ENCODE measurements at places on chromosomes 13 and 19.

DNA sequence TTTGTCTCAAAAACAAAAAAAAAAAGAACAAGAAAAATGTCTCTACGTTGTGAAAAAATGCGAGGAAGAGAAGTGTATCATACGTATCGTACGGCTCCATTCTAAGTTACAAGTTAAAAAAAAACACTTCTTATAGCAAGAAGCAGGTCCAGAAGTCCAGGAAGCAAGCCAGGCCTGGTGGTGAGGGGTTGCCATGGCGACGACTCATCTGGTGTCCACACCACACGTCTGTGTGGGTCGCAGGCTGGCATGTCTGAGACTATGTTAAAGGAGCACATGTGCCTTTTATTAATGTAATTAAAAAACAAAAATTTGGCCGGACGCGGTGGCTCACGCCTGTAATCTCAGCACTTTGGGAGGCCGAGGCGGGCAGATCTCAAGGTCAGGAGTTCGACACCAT, 5.9 kb downstream of the MED16 start:
- DNase-seq = no peak

DNA sequence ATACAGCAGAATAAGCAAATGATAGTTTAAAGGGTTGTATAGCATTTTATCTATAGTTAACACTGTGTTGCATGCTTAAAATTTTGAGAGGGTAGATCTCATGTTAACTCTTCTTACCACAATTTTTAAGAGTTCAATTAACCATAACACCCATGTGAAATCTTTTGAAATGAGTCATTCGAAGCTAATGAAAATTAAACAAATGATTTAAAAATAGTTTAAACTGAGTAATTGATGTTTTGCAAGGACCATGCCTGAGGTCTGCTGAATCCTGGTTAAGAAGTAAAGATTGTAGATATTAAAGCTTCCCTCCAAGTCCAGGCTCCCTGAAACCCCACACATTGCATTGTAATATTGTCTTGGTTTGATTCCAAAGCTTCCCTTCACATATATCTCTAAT, 176.7 kb upstream of the RNF113B start:
- DNase-seq = no peak

- DNase-seq = no peak
These were observed at the start of gene CAPN12 for GRCh38 chr19:38744298-38744681. Gene CAPN12 (minus strand): TSS chr19:38744474. CDS start chr19:38744165, 309 bp downstream.

DNA sequence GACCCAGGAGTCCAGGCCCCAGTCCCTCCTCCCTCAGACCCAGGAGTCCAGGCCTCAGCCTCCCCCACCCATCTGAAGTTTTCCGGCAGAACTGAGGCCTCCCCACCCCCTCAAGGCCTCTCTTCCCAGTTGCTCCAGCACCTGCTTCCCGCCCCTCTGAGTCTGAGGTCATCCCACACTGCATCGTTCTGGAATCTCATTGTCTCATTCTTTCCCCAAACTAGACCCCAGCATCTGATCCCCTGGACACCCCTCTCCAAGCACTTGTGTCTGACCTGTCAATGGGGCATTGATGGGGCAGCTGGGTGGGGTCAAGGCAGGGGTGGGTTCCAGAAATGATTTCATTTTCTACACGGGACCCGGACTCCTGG, 793 bp upstream of the SBK2 start:
- no peak for DNase-seq

DNA sequence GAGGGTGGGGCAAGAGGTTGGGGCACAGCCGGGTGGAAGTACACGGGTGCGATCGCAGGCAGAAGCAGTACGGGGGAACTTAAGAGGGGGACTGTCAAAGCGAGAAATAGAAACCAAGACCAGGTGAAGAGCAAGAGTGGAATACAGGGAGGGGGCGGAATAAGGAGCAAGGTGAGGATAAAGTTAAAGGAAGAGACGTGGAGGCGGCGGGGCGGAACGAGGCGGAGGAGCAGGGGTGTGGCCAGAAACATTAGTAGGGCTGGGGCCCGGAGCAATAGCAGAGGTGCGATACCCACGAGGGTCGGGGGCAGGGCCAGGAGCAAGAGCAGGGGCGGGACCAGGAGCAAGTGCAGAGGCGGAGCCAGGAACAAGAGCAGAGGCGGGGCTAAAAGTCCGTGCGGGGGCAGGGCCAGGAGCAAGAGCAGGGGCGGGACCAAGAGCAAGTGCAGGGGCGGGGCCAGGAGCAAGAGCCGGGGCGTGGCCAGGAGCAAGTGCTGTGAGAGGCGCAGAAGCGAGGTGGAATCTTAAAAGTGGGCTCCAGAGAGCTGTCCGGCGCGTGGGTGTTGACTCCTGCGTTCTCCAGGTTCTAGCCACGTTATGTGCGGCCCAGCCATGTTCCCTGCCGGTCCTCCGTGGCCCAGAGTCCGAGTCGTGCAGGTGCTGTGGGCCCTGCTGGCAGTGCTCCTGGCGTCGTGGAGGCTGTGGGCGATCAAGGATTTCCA, 1.2 kb downstream of the CATSPERG start:
- no peak for DNase-seq

- no peak for DNase-seq
These were observed 11.7 kb downstream of the BCKDHA start for GRCh38 chr19:41409288-41409687.

- DNase-seq = no peak
These were observed 149.7 kb upstream of the ZNF536 start for GRCh38 chr19:30222428-30222873.

DNA sequence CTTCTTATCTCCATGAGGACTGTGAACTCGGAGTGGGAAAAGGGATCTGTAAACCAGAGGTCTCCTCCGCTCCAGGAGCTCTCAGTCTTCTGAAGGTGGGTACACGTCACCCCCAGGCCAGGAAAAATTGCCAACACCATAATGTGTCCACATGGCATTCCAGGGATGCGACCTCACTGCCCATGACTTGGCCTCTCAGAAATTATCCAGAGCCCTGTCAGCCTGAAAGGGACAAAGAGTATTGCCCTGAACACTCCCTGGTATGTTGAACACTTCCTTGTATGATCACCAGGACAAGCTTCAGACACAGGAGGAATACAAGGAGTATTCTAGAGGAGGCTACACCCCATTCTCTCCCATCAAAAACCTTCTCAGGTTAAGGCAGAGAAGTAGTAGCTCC, 81.0 kb upstream of the SLC7A1 start:
- DNase-seq = no peak

GRCh38 chr19:50313812-50314536, 15.2 kb downstream of the KCNC3 start:
- no peak for DNase-seq

GRCh38 chr19:3250675-3251074, 26.2 kb downstream of the CELF5 start:
- DNase-seq = no peak

DNA sequence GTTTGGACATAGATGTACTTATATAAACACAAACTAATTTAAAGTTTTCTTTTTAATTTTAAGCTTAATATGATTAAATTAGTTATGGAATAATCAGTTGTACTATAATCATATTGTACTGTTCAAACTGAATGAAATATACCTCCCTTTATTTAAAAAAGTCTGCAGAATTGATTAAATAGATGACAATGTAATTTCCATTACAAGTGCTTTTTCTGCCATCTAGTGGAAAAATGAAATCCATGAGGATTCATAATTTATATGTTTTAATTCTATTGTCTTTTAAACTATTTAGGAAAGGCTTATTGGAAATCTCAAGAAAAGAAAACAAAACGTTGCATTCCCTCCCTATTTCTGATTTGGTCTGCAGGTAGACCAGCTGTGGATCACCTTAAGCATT, 30.9 kb downstream of the MZT1 start:
- no peak for DNase-seq

DNA sequence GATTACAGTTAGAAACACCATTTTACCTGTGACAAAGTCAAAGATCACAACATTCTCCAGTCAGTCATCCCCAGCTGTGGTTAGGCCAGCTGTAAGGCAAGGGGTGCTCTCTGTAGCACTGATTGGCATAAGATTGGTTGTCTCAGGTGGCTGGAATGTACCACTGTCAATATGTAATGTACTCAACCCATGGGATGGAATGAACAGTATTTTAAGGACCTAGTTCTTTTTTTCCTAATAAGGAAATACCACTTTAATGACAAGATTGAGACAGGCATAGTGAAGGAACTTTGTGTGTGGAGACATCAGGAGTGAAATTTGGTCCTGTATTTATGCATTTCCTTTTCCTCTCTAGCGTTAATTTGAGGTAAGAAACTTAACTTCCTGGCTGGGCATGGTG, 310.7 kb downstream of the ITGBL1 start:
- DNase-seq = no peak

- peak; percentile 7 for DNase-seq
These were observed 701.3 kb upstream of the KLHL1 start for GRCh38 chr13:70809588-70809987.

All from iPS DF 19.7 (cell line).